ENCODE measurements at places on chromosomes 13 and 19. TPM values are rescaled to one million over a fixed set of nuclear protein-coding genes. Genes with fewer than 3 reads are reported as not detected.

GRCh38 chr19:17058236-17058635 lies 17.0 kb downstream of the HAUS8 start:
- H3K27ac ChIP-seq: no peak overlapping the region
- H3K4me1 ChIP-seq: peaks cover 1% of the 10 kb centered on the region
- H3K4me3 ChIP-seq: no peak overlapping the region
- H3K27me3 ChIP-seq: no peaks in the 10 kb centered on the region
- no peak for DNase-seq
- H3K36me3 ChIP-seq: peaks cover 44% of the 10 kb centered on the region

DNA sequence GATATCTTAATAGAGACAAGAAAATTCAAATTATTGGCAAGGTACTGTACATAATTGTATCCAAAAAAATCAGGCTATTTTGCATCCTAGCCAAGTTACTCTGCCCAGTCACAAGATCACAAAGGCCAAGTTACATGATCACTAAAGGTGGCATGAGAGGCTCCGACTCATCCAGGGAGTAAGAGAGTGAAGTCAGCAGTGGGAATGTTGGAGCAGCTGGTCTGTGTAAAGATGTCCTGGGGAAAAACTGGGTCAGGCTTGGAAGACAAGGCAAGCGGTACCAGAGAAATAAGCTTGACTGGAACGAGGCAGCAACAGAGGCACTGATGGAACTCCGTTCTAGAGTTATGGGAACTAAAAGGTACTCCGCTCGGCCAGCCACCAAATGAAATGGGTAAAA lies 50.2 kb upstream of the PSG2 start:
- DNase-seq: no peak
- no peaks in the 10 kb centered on the region for H3K4me1 ChIP-seq
- no peaks in the 10 kb centered on the region for H3K36me3 ChIP-seq
- no peak overlapping the region for H3K27ac ChIP-seq
- H3K4me3 ChIP-seq: no peak overlapping the region

- H3K27ac ChIP-seq: no peak overlapping the region
- H3K36me3 ChIP-seq: peaks cover 10% of the 10 kb centered on the region
- no peak overlapping the region for H3K4me3 ChIP-seq
Observed at GRCh38 chr19:55090564-55090963, 14.9 kb downstream of the EPS8L1 start.

GRCh38 chr13:30440910-30441703 lies 18.8 kb downstream of the UBE2L5 start:
- H3K36me3 ChIP-seq: no peaks in the 10 kb centered on the region
- H3K4me3 ChIP-seq: no peak overlapping the region
- peaks cover 7% of the 10 kb centered on the region for H3K4me1 ChIP-seq
- peaks cover 11% of the 10 kb centered on the region for H3K27me3 ChIP-seq
- no peak for DNase-seq
- peak overlapping the region; percentile 40 for H3K27ac ChIP-seq

- DNase-seq: no peak
- H3K4me1 ChIP-seq: peaks cover 1% of the 10 kb centered on the region
- no peak overlapping the region for H3K27ac ChIP-seq
- H3K36me3 ChIP-seq: peaks cover 5% of the 10 kb centered on the region
Observed at GRCh38 chr19:14599548-14600147, 16.8 kb downstream of the CLEC17A start.

DNA sequence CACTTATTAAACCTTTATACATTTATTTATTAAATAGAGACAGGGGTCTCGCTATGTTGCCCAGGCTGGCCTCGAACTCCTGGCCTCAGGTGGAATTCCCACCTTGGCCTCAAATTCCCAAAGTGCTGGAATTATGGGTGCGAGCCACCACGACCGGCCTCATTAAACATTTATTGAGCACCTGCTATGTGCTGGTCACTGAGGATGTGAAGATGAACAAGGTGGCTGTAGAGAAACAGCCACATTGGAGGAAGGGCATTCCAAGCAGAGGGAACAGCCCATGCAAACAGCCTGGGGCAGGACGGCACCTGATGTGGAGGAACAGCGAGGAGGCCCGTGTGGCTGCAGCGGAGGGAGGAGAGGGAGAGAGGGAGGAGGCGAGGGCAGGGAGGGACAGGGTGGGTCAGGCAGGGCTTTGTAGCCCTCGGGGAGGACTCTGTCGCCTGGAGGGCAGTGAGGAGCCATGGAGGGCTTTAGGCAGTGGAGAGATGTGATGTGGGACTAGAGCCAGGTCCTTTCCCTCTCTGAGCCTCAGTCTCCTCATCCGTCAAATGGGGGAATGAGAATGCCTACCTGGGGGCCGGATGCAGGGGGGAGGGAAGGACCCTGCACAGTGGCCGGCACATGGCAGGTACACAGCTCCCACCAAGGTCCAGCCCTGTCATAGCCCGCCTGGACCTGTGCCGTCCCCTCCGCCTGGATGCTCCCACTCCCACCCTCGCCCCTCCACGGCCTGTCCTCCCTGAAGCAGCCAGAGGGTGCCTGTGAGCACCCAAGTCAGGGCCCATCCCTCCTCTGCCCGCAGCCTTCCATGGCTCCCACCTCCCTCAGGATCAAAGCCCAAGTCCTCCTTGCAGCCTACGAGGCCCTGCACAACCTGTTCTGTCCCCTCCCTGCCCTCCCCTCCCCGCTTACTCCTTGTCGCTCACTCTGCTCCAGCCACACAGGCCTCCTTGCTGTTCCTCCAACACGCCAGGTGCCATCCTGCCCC lies 21.5 kb upstream of the NFIC start:
- H3K4me3 ChIP-seq: no peak overlapping the region
- H3K27me3 ChIP-seq: no peaks in the 10 kb centered on the region
- no peaks in the 10 kb centered on the region for H3K4me1 ChIP-seq
- no peak overlapping the region for H3K27ac ChIP-seq

DNA sequence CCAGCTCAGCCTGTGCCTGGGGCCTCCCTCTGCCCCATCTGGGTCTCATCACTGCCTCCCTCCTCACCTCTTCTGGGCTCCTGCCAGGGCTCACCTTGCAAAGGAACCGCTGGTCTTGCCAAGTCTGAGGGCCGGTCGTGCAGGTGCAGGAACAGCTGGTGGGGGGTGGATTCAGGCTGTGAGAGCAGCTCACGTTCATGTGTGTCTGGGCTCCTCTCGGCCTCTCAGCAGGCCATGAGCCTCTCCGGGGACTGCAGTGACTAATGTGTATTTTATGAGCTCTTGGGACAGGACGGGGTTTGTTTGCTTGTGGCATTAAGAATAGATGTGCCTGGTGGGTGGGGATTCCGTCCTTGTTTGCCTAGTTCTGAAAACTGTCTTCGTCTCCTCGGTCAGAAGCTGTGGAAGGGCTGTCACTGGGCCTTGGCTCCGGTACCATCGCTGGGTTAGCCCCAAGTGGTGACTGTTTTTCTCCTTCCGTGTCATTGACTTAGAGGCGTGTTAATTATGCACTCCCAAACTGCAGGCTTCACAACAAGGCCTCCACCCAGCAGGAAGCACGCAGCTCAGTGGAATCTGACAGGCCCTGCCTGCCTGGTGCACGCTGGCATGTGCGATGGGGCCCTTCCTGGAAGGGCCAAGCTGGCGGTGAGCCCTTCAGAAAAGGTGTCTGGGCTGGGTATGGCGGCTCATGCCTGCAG lies 77.6 kb downstream of the KDM4B start:
- H3K4me3 ChIP-seq: no peak overlapping the region
- H3K27me3 ChIP-seq: no peaks in the 10 kb centered on the region
- H3K36me3 ChIP-seq: peaks cover 6% of the 10 kb centered on the region

- H3K4me3 ChIP-seq: no peak overlapping the region
- H3K36me3 ChIP-seq: peaks cover 71% of the 10 kb centered on the region
- no peak for DNase-seq
- H3K4me1 ChIP-seq: no peaks in the 10 kb centered on the region
- H3K27ac ChIP-seq: no peak overlapping the region
- no peaks in the 10 kb centered on the region for H3K27me3 ChIP-seq
Observed at GRCh38 chr19:37227996-37228395, 10.0 kb downstream of the ZNF383 start.

GRCh38 chr19:3612901-3613741 lies 6.4 kb upstream of the TBXA2R start:
- no peak overlapping the region for H3K4me3 ChIP-seq
- peaks cover 3% of the 10 kb centered on the region for H3K4me1 ChIP-seq
- no peak for DNase-seq
- no peaks in the 10 kb centered on the region for H3K27me3 ChIP-seq
- H3K36me3 ChIP-seq: peaks cover 6% of the 10 kb centered on the region

GRCh38 chr13:27622102-27622820 lies 569 bp downstream of the POLR1D start:
- H3K27me3 ChIP-seq: no peaks in the 10 kb centered on the region
- peaks cover 65% of the 10 kb centered on the region for H3K4me1 ChIP-seq
- H3K36me3 ChIP-seq: peaks cover 28% of the 10 kb centered on the region
- peak overlapping the region; percentile 95 for H3K27ac ChIP-seq

- H3K27me3 ChIP-seq: peaks cover 73% of the 10 kb centered on the region
- H3K4me1 ChIP-seq: no peaks in the 10 kb centered on the region
- H3K27ac ChIP-seq: no peak overlapping the region
- H3K4me3 ChIP-seq: no peak overlapping the region
Observed at GRCh38 chr19:46082728-46083050, 41.8 kb downstream of the IGFL3 start.

- H3K36me3 ChIP-seq: peaks cover 63% of the 10 kb centered on the region
- peaks cover 37% of the 10 kb centered on the region for H3K4me1 ChIP-seq
- no peaks in the 10 kb centered on the region for H3K27me3 ChIP-seq
- H3K27ac ChIP-seq: no peak overlapping the region
Observed at GRCh38 chr13:49502954-49503353, 7.2 kb downstream of the PHF11 start.

DNA sequence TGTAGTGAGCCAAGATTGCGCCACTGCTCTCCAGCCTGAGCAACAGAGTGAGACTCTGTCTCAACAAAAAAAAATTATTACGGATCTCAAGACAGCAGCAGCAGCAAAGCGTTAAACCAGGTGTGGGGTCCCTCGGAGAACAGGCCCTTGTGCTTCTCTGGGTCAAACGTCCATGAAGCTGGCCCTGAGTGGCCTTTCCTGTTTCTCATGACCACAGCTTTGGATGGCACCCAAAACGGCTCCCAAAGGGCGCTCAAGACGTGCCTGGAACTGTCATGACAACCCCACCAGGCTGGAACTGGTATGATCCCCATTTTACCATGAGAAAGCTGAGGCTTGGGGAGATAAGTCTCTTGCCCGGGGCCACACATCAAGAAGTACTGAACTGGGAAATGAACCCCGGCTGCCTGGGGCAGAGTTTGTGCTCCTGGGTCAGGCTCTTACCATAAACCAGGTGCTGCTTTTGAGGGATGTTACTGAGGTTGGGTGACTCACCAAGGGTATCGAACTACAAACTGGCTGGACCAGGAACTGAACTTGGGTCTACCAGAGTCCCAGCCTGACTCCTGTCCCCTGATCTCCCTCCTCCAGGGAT lies 11.6 kb upstream of the SAMD1 start:
- DNase-seq: no peak
- no peaks in the 10 kb centered on the region for H3K4me1 ChIP-seq
- H3K27ac ChIP-seq: no peak overlapping the region
- H3K27me3 ChIP-seq: no peaks in the 10 kb centered on the region
- H3K4me3 ChIP-seq: no peak overlapping the region

GRCh38 chr13:25525884-25526283 lies 154.1 kb downstream of the ATP8A2 start:
- H3K27ac ChIP-seq: no peak overlapping the region
- H3K4me1 ChIP-seq: no peaks in the 10 kb centered on the region
- no peaks in the 10 kb centered on the region for H3K27me3 ChIP-seq
- no peak overlapping the region for H3K4me3 ChIP-seq
- no peak for DNase-seq

GRCh38 chr19:44575116-44575700 lies 38.2 kb upstream of the IGSF23 start:
- H3K4me3 ChIP-seq: no peak overlapping the region
- no peak for DNase-seq
- H3K4me1 ChIP-seq: peaks cover 3% of the 10 kb centered on the region
- H3K36me3 ChIP-seq: no peaks in the 10 kb centered on the region

- H3K4me3 ChIP-seq: no peak overlapping the region
- no peaks in the 10 kb centered on the region for H3K4me1 ChIP-seq
- H3K36me3 ChIP-seq: no peaks in the 10 kb centered on the region
- H3K27me3 ChIP-seq: no peaks in the 10 kb centered on the region
Observed at GRCh38 chr19:20279516-20279915, 112.5 kb downstream of the ZNF486 start.

DNA sequence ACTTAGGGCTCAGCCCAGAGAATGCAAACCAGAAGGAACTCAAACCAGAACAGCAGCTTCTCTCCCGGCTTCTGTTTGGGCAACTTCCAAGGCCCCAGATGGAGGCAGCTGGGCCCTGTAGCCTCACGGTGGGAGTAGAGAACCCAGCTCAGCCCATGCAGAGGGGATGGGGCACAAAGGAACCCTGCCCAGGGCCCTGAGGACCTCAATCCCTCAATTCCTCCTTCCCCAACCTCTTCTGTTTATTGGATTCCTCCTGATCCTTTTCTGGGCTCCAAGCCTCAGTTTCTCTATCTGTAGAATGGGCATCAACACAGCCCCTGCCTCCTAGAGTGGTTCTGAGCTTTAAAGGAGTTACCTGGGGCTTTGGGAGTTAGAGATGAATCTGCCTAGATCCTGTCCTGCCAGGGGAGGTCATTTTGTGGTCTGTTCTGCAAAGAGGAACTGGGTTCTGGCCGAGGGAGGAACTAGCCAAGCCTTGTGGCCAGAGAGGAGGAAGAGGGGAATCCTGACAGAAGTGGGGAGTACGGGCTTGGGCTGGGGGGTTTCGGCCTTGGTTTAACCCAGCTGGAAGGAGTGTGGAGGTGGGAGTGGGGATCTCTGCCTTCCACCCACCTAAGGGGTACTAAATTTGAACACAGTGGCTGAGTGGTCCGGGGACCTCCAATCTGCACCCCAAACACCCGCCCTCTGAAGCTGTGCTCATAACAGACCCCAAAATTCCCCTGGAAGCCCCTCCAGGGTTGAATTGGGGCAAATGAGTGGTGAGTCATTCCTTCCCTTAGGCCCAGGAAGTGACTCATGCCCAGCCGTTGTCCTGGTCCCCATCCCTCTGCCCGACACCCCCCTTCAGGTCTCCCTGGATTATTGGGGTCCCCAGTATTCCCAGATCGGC lies 2.7 kb downstream of the ADGRE5 start:
- peak overlapping the region; percentile 97 for H3K27ac ChIP-seq
- peaks cover 38% of the 10 kb centered on the region for H3K4me1 ChIP-seq
- no peaks in the 10 kb centered on the region for H3K27me3 ChIP-seq
- H3K4me3 ChIP-seq: peak overlapping the region; percentile 98

DNA sequence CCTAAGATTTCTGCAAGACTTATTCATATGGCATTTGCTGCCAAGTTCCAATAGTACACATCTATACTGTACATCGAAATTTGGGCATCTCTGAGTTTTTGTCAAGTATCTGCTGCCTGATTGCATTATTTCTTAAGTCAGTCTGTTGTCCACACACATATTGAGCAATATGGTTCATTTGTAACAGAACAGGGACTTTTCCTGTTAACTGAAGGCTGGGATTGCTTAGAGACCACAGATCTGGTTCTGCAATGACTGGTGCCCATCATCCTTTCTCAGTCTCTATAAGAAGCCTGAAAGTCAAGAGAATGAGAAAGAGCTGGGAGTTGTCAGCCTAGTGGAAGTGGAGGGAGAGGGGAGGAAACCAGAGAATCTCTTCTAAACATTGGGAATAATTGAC lies 22.5 kb upstream of the MYCBP2 start:
- DNase-seq: no peak
- H3K4me3 ChIP-seq: no peak overlapping the region
- peaks cover 1% of the 10 kb centered on the region for H3K36me3 ChIP-seq
- no peak overlapping the region for H3K27ac ChIP-seq
- peaks cover 17% of the 10 kb centered on the region for H3K4me1 ChIP-seq
- H3K27me3 ChIP-seq: no peaks in the 10 kb centered on the region

The ZNF112 gene
- total RNA-seq: not detected

The CAPN12 gene
- 17.5 TPM for total RNA-seq

The RFPL4A gene
- not detected for total RNA-seq

The CDC34 gene
- 58.3 TPM for total RNA-seq

The TEX29 gene
- 0.96 TPM for total RNA-seq

The FGF22 gene
- total RNA-seq: not detected

The MEIOSIN gene
- not detected for total RNA-seq

The MADCAM1 gene
- 0.44 TPM for total RNA-seq

The MTUS2 gene
- total RNA-seq: not detected

The KASH5 gene
- total RNA-seq: 0.64 TPM

The ZNF256 gene
- 7.6 TPM for total RNA-seq

The NALCN gene
- total RNA-seq: not detected

The ZNF564 gene
- 10.6 TPM for total RNA-seq
